ENCODE measurements at places on chromosomes 2 and 18. TPM values are rescaled to one million over a fixed set of nuclear protein-coding genes. Genes with fewer than 3 reads are reported as not detected.

SLC8A1 gene
- 125 TPM for total RNA-seq

MC5R gene
- not detected for total RNA-seq

ZSWIM2 gene
- total RNA-seq = not detected

UGT1A8 gene
- not detected for total RNA-seq

GLI2 gene
- total RNA-seq = 14.9 TPM

COLEC11 gene
- 2.4 TPM for total RNA-seq

GREB1L gene
- total RNA-seq = 0.30 TPM

SGPP2 gene
- total RNA-seq = not detected

LYG1 gene
- total RNA-seq = 0.14 TPM

TLX2 gene
- total RNA-seq = not detected

FKBP1B gene
- 4.7 TPM for total RNA-seq

LIPG gene
- total RNA-seq = 8.9 TPM

YIPF4 gene
- total RNA-seq = 38.0 TPM

SYT4 gene
- not detected for total RNA-seq

ARL4C gene
- 20.9 TPM for total RNA-seq

ZBTB14 gene
- total RNA-seq = 11.0 TPM

CD8B2 gene
- not detected for total RNA-seq

TNS1 gene
- 173 TPM for total RNA-seq

VWC2L gene
- total RNA-seq = not detected

ABCB11 gene
- not detected for total RNA-seq

ELAC1 gene
- 4.2 TPM for total RNA-seq

TMEM178A gene
- 0.92 TPM for total RNA-seq

SKOR2 gene
- not detected for total RNA-seq

TMEM247 gene
- not detected for total RNA-seq

WDSUB1 gene
- total RNA-seq = 8.6 TPM

ACOXL gene
- not detected for total RNA-seq

CDH20 gene
- total RNA-seq = 0.05 TPM

OSBPL6 gene
- total RNA-seq = 1.8 TPM

RAB6D gene
- not detected for total RNA-seq

CPLX4 gene
- not detected for total RNA-seq

SERPINB3 gene
- total RNA-seq = not detected

CD226 gene
- 6.4 TPM for total RNA-seq

SNORC gene
- total RNA-seq = 1.2 TPM

ONECUT2 gene
- total RNA-seq = 0.05 TPM

RAPH1 gene
- total RNA-seq = 22.3 TPM

TMEFF2 gene
- total RNA-seq = 5.6 TPM

RAD51AP2 gene
- not detected for total RNA-seq

ACTG2 gene
- total RNA-seq = 175 TPM

TTN gene
- 1.0 TPM for total RNA-seq

OSGEPL1 gene
- total RNA-seq = 11.3 TPM

IL1F10 gene
- total RNA-seq = not detected

ZBTB7C gene
- not detected for total RNA-seq

INO80B gene
- total RNA-seq = 10.4 TPM

CCDC68 gene
- total RNA-seq = 5.0 TPM

CTLA4 gene
- total RNA-seq = not detected

NMUR1 gene
- total RNA-seq = not detected

CDK15 gene
- total RNA-seq = 6.3 TPM

APOB gene
- under 0.01 TPM for total RNA-seq

NYAP2 gene
- not detected for total RNA-seq

DQX1 gene
- total RNA-seq = 0.32 TPM

UGT1A9 gene
- not detected for total RNA-seq

SP3 gene
- 81.3 TPM for total RNA-seq

RAB31 gene
- 64.1 TPM for total RNA-seq

C18orf54 gene
- total RNA-seq = 8.6 TPM

SAG gene
- not detected for total RNA-seq

CRYBA2 gene
- total RNA-seq = not detected

DLX2 gene
- total RNA-seq = 0.09 TPM

Data from smooth muscle cell of the umbilical artery (primary cell).